Glutamatergic neuron (in vitro differentiated cells): ENCODE measurements at places on chromosomes 13 and 19. TPM values are rescaled to one million over a fixed set of nuclear protein-coding genes. Genes with fewer than 3 reads are reported as not detected.

The POSTN gene
- 0.34 TPM for total RNA-seq

The ARRDC2 gene
- total RNA-seq = 4.0 TPM

The STARD13 gene
- 36.4 TPM for total RNA-seq

The PLPPR3 gene
- total RNA-seq = 392 TPM

The ZNF549 gene
- total RNA-seq = 10.8 TPM
